Activated CD4-positive, alpha-beta T cell treated with anti-CD3 and anti-CD28 coated beads, Interleukin-2, amount 10 ng/mL, durations not matched to agents 7 days and 5 days (primary cell): ENCODE measurements at places on chromosomes 11 and 22.

DNA sequence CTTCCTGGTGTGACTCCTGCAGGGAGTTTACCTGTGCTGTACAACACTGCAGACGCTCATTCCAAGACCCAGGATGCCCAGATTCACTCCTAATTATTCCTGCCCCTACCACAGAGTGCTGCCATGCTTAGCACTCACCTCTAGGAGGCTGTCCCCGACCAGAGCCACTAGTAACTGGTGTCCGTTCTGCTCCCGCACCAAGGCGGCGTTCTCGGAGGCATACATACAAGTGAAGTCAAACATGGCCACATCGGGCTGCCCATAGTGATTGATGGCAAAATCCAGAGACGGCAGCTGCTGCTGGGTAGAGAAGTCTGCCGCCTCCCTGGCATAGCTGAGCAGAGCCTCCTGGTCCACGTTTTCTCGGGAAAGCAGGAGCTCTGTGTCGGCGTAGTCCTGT, 122.3 kb upstream of the BID start:
- DNase-seq, result no peak

DNA sequence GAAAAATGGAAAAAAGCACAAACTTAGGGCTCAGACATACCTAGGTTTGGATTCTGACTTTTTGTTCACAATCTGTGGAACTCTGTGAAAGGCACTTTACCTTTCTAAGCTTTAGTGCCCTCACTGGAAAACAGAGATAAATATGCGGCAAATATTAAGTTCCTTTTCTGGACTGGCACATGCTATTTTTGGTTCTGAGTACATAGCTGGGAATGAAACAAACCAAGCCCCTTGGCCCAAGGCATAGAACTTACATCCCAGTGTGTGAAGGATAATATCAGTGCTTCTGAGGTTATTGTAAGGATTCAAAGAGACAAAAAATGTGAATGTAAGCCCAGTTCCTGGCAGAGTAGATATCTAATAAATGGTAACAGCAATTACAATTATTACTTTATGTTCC, 227.5 kb downstream of the ADAMTS15 start:
- DNase-seq, result no peak

DNA sequence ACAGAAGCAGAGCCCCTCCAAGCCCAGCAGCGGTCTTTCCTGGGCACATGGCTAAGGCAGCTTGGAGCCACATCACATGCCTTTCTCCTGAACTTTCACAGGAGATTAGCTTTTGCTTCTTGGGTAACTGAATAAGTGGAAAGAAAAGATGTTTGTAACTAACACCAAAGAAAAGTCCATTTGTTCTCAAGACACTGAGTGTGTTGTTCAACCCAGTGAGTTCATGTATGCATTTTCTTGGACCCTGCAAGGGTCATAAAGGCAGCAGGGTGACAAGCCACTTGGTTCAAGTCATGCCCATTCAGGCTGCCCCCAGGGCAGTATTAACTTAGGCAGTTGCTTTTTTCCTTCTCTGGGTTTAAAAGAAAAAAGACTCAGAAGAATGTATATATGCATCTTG, 203.4 kb downstream of the FAM76B start:
- no peak for DNase-seq

GRCh38 chr11:125111001-125111342, 454 bp downstream of the TMEM218 start:
- peak; percentile 13 for DNase-seq

- DNase-seq, result no peak
These were observed 1.1 kb downstream of the RRM1 start for GRCh38 chr11:4095509-4096230.

- no peak for DNase-seq
These were observed 99.6 kb upstream of the RTL6 start for GRCh38 chr22:44597616-44598015.

DNA sequence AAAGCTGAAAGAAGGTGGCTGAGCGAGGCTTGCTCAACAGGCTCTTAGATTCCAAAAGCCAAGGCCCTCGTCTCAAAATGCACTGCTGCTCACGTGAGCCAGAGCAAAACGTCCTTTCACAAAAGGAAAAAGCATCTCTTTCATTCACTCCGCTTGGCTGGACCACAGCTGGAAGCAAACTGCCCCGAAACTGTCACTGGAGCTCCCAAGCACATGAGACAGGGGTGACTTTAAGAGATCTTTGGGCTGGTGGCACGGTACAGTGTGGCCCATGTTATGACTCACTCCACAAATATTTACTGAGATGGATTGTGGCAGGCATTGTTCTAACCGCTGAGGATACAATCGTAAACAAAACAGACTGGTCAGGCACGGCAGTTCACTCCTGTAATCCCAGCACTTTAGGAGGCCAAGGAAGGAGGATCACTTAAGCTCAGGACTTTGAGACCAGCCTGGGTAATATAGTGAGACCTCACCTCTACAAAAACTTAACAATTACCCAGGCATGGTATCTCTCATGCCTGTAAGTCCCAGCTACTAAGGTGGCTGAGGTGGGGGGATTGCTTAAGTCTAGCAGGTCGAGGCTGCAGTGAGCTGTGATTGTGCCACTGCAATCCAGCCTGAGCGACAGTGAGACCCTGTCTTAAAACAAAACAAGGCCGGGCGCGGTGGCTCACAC, 3.6 kb downstream of the PLA2G6 start:
- DNase-seq, result no peak

- DNase-seq, result no peak
These were observed 1152.1 kb downstream of the TBC1D22A start for GRCh38 chr22:47914481-47915097.

- no peak for DNase-seq
These were observed 186.0 kb upstream of the CTSC start for GRCh38 chr11:88523386-88524071.

DNA sequence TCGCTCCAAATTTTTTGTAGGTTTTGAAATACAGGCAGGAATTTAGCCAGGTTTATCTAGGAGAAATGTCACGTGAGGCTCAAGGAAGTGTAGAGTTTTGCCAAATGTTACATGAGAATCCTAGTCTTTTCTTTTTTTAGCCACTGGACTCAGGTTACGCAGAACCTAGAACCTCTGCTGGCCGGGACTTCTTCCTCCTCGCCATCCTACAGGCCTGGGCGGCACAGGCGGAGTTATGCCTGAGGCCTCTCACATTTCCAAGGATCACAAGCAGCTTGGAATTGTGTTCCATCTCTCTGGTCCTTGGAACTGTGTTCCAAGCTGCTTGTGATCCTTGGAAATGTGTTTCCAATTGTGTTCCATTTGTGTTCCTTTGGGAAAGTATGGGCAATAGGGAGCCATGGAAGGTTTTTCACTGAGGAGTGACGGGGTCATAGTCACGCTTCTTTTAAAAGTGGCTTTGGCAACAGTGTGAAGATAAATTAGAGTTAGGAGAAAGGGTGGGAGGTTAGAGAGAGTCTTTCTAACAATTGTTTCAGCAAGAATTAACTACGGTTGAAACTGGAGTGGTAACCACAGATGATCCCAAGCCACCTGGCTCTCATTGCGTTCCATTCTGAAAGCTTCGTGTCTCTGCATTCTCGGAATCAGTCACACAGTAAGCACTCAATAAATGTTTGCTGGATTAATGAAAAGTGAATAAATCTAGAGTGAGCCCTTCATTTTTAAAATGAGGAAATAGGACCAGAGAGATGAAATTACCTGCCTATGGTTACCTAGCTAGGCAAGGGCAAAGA, 12.5 kb upstream of the POU2AF1 start:
- no peak for DNase-seq

GRCh38 chr11:9895006-9895405, 231.1 kb downstream of the SWAP70 start:
- DNase-seq, result no peak

DNA sequence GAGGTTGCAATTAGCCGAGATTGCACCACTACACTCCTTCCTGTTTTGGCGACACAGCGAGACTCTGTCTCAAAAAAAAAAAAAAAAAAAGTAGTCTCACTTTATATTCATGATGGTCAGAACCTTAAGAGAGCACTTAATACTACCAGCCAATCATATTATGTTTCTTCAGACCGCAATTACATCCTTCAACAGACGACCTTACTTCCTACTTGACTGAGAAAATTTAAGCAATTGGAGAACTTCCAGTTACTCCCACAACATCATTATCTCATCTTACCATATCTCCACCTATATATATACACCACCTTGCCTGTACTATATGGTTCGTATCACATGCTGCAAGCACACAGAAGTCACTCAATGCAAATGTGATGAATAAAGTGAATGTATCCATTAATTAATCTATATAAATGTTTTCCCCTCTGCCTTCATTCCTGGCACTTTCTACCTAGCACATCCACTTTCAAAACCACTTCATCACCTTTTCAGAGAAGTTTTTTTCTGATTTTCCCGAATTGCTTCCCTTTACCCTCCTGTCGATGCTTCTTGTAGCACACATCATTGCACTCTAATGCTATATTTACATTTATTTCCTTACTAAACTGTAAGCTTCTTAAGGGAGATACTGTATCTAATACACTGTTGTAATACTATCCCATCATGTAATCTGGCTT, 13.8 kb downstream of the ATP5MG start:
- DNase-seq, result no peak

- DNase-seq, result no peak
These were observed 86.4 kb upstream of the THY1 start for GRCh38 chr11:119509282-119509841.

DNA sequence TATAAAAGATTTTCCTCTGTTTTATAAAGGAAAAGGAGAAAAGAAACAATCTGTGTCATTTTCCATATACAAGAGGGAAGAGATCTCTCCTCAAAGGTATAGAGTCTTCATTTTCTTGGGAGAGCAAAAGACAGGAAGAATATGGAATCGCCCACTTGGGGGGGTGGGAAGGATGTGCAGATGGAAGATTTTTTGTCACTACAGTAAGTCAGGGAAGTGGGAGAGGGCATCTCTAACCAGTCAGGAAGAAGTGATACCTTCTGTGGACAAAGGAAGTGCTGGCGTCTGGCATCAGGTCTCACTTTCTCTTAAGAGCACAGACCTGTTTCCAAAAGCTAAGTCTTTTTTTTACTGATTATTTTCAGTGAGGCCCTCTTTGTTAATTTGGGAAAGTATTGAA, 1.4 kb downstream of the PRR14L start:
- DNase-seq, result no peak

DNA sequence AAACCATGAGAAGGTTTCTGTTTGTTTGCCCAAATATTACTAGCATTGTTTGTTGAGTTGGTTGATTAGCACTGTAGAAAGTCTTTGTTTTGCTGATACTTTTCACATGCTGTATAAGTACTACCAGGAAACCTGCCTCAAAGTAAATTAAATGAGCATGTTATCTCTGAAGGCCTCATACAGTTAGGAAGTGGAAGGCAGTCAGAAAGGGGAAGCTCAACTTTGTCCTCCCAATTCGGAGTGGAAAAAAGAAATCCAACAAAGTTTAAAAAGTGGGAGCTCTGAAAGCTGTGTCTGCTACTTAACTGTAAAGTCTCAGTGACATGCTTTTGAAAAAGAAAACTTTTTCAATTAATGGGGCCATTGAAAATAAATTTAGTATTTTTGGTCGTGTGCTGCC, 188.3 kb upstream of the BLID start:
- DNase-seq, result no peak

- DNase-seq, result no peak
These were observed 9.7 kb downstream of the DEPDC7 start for GRCh38 chr11:33025339-33025722.

GRCh38 chr11:57471496-57471895, 11.2 kb downstream of the RTN4RL2 start:
- DNase-seq, result no peak

DNA sequence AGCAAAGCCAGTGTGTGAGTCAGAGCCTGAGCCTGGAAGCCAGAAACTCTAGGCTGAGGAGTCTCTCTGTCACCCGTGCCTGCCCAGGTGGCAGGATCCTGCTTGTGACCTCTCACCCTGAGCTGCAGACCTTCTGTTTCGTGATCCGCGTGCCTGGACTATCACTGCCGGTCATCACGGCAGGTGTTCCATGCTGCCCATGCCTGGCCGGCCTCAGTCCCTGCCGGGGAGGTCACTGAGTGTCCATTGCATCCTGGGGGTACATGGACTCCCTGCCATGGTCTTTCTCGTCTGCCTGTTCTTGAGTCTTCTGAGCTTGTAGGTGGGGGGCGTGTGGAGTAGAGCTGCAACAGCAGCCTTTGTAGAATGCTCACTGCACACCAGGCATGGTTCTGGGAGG, 1032.4 kb downstream of the TBC1D22A start:
- DNase-seq, result no peak
